ENCODE measurements at places on chromosomes 5 and 9.

DNA sequence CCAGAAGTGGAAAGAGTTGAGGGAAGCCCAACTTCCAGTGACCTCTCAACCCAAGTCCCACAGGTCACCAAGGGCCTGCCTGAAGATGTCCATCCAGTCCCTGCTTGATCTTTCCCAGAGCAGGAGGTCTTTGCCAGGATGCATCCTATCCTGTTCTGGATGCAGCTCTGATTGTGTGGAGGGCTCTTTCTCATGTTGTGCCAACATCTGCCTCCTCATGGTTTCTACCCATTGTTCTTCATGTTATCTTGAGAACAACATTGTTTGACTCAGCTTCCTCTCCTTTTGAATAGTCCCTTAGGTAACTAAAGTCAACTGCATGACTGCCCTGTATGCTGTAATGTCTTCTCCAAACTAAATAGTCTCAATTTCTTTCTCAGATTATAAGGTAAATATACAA, 169.3 kb downstream of the CCDC192 start:
- H3K27ac ChIP-seq = no peak overlapping the region
- H3K4me3 ChIP-seq = no peak overlapping the region
- H3K27me3 ChIP-seq = no peaks in the 10 kb centered on the region
- DNase-seq = no peak

DNA sequence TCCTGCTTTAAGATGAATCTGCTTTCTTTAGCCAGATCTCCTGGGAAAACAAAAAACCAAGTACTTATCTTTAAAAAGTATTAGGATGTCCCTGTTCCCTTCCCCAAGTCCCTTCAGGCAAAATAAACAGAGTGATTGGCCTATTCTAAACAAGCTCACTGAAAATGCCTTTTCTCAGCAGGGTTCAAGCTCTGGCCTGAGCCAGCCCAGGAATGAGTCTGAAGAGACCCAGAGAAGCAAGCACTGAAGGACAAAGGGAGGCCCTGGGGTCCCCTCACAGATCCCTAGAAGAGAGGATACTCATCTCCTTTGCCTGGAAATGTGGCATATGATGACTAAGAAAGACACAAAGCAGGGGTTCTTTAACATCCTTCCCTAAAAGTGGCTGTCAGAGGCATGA, 66.8 kb upstream of the MAP1B start:
- DNase-seq = no peak
- H3K4me1 ChIP-seq = no peaks in the 10 kb centered on the region

GRCh38 chr9:34876096-34876495, 82.0 kb upstream of the PHF24 start:
- no peak overlapping the region for H3K27ac ChIP-seq
- H3K4me1 ChIP-seq = no peaks in the 10 kb centered on the region
- H3K4me3 ChIP-seq = no peak overlapping the region
- no peaks in the 10 kb centered on the region for H3K27me3 ChIP-seq
- DNase-seq = no peak

- no peaks in the 10 kb centered on the region for H3K4me1 ChIP-seq
- no peaks in the 10 kb centered on the region for H3K36me3 ChIP-seq
- H3K27ac ChIP-seq = no peak overlapping the region
- H3K4me3 ChIP-seq = no peak overlapping the region
- DNase-seq = no peak
Measured at GRCh38 chr5:127666043-127666716, 17.3 kb downstream of the CTXN3 start.

DNA sequence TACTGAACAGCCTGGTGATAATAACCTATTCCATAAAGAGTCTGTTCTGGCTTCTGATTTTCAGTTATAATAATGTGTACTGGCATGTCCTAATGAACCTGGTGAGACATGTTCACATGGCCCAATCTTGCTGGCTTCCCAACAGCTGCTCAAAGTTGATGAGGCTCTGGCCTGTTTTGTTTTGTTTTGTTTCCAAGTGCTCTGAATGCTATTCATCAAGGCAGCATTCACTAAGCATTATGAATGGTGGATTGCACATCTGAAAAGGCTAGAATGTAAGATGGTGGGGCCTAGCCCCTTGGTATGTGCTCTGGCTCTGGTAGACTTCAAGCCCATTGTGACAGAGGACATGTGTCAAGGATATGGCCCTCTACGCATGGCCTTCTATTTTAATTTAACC, 388.5 kb downstream of the PSAT1 start:
- no peak for DNase-seq
- H3K4me3 ChIP-seq = no peak overlapping the region
- no peaks in the 10 kb centered on the region for H3K4me1 ChIP-seq
- no peaks in the 10 kb centered on the region for H3K27me3 ChIP-seq

- no peaks in the 10 kb centered on the region for H3K27me3 ChIP-seq
- no peak for DNase-seq
- no peak overlapping the region for H3K4me3 ChIP-seq
- no peak overlapping the region for H3K27ac ChIP-seq
Measured at GRCh38 chr5:118006219-118006618, 982.1 kb downstream of the DTWD2 start.

- no peak for DNase-seq
- no peaks in the 10 kb centered on the region for H3K4me1 ChIP-seq
- H3K27ac ChIP-seq = no peak overlapping the region
- H3K36me3 ChIP-seq = no peaks in the 10 kb centered on the region
- no peak overlapping the region for H3K4me3 ChIP-seq
Measured at GRCh38 chr9:88809355-88810161, 181.7 kb upstream of the S1PR3 start.

DNA sequence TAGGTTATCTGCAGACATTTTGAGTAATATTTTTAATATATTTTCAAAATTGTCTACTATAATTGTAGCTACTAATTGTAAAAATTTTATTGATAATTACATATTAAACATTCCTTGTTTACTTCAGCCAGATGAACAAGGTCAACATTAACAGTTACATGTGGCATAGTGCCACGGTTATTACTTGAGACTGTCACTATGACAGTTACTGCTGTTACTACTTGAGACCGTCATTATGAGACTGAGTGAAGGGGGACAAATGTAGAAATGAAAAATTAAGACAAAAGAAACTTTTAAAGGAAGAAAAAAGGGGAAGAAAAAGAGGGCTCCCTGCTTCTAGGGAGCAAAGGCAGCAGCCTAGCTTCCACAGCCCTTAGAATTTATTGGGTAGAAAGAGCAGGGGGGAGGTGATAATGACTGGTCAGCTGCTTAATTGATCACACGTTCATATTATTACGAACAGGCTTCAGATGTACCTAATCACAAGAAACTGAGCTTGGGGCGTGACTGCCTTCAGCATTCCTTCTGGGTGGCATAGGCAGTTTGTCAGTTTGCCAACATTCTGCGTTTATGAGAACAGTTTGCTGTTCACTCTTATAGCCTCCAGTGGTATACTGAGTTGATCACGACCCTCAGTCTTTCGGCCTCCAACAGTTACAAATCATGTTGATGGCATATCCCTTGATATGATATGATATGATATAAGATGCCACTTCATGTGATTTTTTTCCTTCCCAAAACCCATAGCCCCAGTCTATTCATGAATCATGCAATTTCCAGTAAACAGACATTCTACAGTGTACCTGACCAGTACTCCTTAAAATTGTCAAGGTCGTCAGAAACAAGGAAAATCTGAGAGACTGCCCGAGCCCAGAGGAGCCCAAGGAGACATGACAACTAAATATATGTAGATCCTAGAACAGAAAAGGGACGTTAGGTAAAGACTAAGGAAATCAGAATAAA, 13.1 kb downstream of the MARCHF6 start:
- H3K27me3 ChIP-seq = no peaks in the 10 kb centered on the region
- peaks cover 4% of the 10 kb centered on the region for H3K36me3 ChIP-seq
- no peak for DNase-seq
- H3K27ac ChIP-seq = no peak overlapping the region

All from CD4-positive, alpha-beta T cell (primary cell).